ENCODE measurements at places on chromosomes 7 and 10.

DNA sequence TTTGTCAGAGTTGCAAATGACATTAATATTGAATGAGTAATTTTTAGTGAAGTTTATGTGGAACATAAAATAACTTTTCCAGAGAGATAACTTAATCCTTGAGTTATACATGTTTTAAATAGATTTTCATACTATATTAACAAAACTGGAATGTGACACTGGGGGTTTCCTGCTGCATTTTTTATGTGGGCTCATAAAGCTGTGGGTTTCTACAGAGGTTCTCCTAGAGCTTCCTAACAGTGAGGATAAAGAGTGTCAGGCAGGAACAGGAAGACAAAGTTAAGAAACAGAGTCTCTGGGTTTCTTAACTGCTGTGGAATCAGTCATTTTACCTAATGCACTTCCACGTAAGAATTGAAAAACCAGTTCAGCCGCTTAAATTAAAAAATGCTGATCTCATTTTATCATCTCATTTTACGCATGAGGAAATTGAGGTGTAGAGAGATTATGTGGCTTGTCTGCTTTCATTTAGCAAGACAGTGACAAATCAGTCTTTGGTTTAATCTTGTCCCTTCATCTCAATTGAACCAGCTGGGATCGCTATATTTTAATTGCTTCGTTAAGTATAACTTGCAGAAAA lies 5.0 kb downstream of the CD36 start:
- no peak for DNase-seq

GRCh38 chr7:47537716-47538675 lies 43.9 kb downstream of the TNS3 start:
- DNase-seq: no peak

- no peak for DNase-seq
Observed at GRCh38 chr10:10605551-10606081, 412.1 kb upstream of the CELF2 start.

DNA sequence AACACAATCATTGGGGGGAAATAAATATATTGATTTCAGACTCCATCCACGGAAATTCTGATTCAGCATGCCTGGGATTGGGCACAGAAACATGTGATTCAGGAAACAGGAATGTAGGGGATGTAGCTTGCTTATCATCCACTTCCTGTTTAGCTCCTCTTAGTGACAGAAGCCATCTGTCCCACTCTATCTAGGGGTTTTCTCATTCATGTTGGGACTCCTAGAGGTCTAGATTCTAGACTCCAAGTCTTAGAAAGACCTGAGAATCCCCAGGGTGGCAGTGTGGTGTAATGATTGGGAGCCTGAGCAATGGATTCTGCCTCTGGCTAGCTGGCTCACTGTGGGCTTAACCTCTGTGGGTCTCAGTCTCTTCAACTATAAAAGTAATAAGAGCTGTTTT lies 67.9 kb downstream of the CDK1 start:
- DNase-seq: no peak

DNA sequence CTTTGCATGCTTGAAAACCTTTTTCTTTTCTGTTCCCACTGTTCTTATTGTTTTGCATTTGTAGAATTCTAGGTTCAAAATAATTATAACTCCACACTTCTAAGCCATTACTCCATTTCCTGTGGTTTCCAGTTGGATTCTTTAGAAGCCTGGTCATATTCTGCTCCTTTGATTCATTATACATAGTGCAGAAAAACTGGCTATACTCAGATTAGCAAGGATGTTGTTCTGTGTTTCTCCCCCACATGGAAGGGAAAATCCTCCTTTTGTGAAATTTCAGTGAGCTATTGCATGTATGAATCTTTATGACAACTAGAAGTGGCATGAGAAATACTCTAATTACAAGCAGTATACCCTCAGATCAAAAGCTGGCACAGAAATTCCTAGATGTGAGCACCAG lies 79.5 kb downstream of the SLC13A1 start:
- no peak for DNase-seq

DNA sequence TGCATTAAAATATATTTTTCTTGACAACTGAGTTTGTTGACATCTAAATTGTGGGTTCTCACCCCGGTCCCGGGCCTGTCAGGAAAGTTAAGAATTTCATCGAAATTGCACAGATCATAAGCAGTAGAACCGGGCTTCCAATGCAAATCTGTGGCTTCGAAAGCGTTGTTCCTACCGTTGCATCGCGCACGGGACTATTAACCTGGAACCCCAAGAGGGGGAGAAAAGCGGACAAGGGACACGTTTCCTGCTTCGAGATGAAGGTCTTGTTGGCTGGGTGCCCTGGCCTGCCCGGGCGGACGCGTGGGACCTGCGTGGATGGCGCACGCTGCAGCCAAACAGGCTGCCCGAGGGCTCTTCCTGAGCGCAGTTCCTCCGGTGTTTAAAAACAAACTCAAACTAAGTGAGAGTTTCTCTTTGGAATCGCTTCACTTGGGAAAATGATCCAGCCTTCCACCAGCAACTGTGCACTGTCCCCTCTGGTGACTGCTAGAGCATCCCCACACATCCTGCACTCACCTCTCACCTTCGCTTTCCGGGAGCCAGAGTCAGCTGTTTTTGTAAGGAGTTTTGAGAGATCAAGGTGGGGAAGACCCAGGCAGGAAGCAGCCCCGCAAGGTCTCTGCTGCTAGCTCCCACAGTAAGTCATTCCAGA lies 5.1 kb upstream of the TBX20 start:
- no peak for DNase-seq

GRCh38 chr10:99280472-99280871 lies 44.8 kb upstream of the HPSE2 start:
- no peak for DNase-seq

DNA sequence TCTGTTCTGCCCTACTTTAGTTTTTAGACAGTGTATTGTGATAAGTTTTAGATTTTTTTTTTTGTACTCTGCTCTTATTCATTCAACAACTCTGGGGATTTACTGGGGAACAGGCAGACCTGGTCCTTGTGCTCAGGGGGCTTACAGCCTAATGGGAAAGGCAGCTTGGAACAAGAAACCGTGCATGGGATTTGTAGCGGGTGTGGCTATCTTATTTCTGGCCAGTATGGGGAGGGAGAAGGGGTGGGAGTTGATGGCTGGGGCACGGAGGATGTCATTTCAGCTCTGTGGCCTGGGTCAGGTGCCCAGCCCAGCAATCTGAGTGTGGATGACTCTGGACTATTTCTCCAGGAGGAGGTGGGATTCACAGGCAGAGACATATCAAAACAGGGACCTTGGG lies 47.0 kb downstream of the GRK5 start:
- no peak for DNase-seq

GRCh38 chr10:108662975-108663374 lies 1260.3 kb downstream of the XPNPEP1 start:
- no peak for DNase-seq

- no peak for DNase-seq
Observed at GRCh38 chr10:110274647-110275046, 30.1 kb downstream of the SMNDC1 start.

GRCh38 chr10:58932577-58933314 lies 243.7 kb upstream of the PHYHIPL start:
- DNase-seq: no peak

GRCh38 chr10:77776487-77776886 lies 138.9 kb upstream of the KCNMA1 start:
- DNase-seq: no peak

- no peak for DNase-seq
Observed at GRCh38 chr10:111077785-111078504, 1.1 kb downstream of the ADRA2A start.

DNA sequence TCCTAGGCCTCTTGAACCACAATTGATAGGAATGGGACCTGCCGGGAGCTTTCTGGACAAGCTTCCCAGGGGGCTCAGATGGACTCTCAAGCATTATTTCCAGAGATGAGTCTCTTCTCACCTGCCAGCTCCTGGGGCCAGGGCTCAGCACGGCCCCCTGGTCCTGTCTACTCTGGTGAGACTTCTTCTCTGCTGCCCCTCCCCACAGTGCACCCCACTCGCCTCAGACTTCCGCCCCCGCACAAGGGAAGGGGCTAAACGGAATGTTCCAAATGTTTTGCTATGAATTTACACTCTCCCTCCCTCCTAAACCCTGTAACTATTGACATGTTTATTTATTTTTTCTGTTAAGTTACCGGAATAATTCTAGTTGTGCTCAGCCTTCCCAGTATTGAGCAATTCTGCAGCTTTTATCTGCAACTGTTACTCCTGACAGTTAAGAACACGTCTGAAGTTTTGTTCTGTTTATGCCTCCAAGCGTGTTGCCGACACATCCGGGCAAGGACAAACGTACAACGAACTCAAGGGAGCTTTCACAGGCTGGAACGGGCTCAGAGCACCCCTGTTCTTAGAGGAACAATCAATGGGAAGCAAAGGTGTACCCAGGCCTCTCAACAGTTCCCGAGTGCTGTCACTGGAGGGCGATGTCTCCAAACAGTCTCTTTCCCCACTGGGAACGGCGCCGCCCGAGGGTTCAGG lies 55.2 kb downstream of the FHIP2A start:
- DNase-seq: no peak

DNA sequence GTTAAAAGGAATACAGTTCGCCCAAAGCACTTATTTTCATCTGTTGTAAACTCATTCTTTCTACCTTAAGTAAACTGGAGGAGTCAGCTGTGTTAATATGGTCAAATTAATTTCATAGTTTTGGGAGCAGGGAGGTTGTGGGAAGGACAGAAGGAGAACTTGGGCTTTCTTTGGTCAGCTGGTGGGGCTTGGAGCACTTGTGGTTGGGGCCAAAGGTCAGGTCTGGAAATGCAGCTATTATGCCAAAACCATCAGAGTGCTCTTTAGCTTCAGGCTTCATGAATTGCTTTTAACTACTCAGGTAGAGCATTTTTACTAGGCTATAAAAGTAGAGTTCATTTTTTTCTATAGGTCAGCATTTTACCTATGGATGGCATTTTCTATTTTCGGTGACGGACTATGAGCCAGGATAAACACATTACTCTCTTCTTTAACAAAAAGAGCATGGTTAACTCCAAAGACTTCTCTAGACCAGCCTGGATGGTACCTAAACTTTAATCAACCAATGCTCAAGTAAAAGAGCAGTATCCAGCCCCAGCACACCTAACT lies 30.0 kb downstream of the STEAP4 start:
- DNase-seq: no peak

DNA sequence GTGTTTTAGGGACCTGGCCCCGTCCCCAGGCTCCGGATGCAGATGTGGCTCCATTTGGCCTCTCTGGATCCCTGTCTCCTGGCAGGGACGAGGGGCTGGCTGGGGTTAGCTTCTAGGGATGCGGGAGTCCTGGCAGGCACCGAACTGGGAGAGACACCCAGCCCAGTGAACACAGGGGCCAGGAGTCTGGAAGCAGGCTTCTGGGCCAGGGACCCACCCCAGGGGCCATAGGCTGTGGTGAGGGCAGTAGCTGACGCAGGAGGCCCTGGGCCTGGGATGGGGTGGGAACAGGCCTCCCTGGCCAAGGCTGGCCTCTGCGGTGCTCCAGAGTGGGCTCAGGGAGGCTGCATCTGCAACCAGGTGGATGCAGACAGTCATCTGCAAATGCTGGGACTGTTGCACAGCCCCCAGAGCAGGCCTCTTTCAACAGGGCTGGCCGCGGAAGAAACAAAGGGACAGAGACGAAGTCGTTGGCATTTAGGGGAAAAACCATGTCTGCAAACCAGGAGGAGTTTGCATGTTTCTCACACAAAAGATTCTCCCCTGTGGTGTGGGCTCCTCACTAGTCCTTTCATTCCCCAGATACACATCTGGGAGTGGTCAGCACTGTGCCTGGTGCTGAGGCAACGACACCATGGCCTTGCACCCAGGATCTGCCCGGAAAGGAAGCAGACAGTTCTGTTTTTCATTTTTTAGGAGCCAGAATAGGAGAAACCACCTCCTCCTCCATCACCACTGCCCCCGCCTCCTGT lies 36.4 kb upstream of the ZNF488 start:
- DNase-seq: no peak

GRCh38 chr7:50985096-50985495 lies 202.4 kb upstream of the GRB10 start:
- DNase-seq: no peak

- DNase-seq: no peak
Observed at GRCh38 chr7:121623130-121623872, 227.2 kb upstream of the FAM3C start.

DNA sequence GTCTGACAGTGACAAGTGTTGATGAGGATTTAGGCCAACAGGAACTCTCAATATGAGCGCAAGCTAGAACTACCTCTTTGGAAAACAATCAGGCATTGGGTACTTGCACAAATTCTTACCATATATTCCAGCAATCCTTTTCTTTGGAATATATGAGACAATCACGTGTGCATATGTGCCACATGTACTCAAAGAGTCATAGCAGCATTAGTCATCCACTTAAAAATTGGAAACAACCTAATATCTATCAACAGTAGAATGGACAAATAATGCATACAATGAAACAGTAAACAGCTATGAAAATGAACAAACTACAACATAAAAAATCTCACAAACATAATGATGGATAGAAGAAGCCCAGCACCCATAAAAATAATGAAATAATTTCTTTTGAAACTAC lies 179.7 kb downstream of the GLI3 start:
- DNase-seq: no peak

DNA sequence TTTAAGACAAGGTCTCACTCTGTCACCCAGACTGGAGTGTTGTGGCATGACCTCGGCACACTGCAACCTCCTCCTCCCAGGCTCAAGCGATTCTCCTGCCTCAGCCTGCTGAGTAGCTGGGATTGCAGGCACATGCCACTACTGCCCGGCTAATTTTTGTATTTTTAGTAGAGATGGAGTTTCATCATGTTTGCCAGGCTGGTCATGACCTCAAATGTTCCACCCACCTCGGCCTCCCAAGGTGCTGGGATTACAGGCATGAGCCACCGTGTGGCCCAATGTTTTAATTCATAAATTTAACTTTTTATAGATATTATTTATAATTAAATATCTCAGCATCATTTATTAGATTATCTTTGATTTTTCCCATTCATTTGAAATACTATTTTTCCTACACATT lies 658.0 kb upstream of the NRG3 start:
- no peak for DNase-seq

- DNase-seq: no peak
Observed at GRCh38 chr7:128739990-128740682, 977 bp downstream of the CALU start.

DNA sequence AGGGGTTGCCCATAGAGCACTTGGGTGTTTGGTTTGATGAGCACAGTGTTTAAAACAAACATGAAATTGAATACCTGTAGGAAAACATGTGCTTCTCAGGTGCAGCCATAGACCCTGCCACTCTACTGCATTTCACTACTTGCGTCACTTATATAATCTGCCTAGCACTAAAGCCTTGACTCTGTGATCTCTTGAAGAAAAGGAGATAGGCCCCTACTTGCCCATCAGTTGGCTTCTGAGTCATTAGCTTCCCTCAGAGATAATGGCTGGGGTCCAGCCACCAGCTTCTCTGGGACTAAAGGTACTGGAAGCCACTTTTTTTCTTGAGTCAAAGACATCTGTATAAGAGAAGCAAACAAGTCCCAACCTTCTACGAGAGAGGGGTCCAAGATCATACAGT lies 45.9 kb upstream of the BTRC start:
- DNase-seq: no peak

DNA sequence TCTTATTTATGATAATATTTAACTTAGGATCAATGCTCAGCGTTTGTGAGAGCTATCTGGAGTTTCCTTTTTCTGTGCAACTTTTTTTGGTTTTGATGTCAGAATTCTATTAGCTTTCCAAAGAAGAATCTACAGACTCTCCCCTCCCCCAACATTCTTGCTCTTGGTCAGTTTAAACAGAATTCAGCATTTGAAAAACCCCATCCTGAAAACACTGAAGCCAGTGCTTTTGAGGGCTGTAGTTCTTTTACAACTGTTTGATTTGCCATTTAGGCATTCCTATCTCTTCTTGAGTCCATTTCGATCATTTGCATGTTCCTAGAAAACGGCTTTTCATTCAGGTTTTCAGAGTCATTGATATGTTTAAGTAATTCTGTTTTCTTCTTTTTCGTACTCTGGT lies 15.6 kb upstream of the CXCL12 start:
- DNase-seq: no peak
